Immature natural killer cell (primary cell): ENCODE measurements at places on chromosomes 7 and 10.
A peak's percentile ranks its signal among the peaks of the same experiment; 100 is the strongest.

- peaks cover 2% of the 10 kb centered on the region for H3K27me3 ChIP-seq
- no peak overlapping the region for H3K27ac ChIP-seq
- no peak overlapping the region for H3K4me3 ChIP-seq
- no peak for DNase-seq
- no peaks in the 10 kb centered on the region for H3K36me3 ChIP-seq
- no peaks in the 10 kb centered on the region for H3K4me1 ChIP-seq
Measured at GRCh38 chr10:59688921-59689351, 20.7 kb downstream of the SLC16A9 start.

DNA sequence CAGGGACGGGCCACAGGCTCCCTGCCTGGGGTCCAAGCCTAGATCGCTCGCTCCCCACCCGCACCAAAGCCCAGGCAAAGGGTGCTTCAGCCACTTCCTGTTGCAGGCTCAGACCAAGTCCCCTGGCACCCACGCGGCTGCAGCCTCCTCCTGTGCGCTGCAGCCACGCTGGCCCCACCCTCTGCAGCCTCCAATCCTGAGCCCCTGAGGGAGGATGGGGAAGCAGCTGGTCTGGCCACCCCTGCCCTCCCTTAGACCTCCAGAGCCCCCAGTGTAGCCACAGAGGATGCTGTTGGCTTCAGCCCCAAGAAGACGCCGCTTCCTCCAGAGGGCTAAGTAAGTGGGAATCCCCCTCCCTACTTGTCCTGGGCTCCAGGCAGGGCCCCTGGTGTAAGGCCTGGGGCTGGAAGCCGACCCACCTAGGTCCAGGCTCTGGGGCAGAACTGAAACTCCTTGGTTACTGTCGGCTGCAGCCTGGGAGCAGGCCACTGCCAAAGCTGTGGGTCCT, 9.4 kb downstream of the LIMK1 start:
- H3K4me3 ChIP-seq = peak overlapping the region; percentile 93
- peak; percentile 52 for DNase-seq
- H3K27ac ChIP-seq = peak overlapping the region; percentile 99
- H3K4me1 ChIP-seq = peaks cover 41% of the 10 kb centered on the region

GRCh38 chr7:135197906-135198655, 13.2 kb downstream of the WDR91 start:
- H3K4me3 ChIP-seq = no peak overlapping the region
- H3K27ac ChIP-seq = no peak overlapping the region
- H3K36me3 ChIP-seq = peaks cover 18% of the 10 kb centered on the region
- no peaks in the 10 kb centered on the region for H3K27me3 ChIP-seq

- H3K4me1 ChIP-seq = no peaks in the 10 kb centered on the region
- H3K27ac ChIP-seq = no peak overlapping the region
- H3K27me3 ChIP-seq = peaks cover 2% of the 10 kb centered on the region
- no peaks in the 10 kb centered on the region for H3K36me3 ChIP-seq
Measured at GRCh38 chr10:126407831-126408230, 19.6 kb upstream of the ADAM12 start.

DNA sequence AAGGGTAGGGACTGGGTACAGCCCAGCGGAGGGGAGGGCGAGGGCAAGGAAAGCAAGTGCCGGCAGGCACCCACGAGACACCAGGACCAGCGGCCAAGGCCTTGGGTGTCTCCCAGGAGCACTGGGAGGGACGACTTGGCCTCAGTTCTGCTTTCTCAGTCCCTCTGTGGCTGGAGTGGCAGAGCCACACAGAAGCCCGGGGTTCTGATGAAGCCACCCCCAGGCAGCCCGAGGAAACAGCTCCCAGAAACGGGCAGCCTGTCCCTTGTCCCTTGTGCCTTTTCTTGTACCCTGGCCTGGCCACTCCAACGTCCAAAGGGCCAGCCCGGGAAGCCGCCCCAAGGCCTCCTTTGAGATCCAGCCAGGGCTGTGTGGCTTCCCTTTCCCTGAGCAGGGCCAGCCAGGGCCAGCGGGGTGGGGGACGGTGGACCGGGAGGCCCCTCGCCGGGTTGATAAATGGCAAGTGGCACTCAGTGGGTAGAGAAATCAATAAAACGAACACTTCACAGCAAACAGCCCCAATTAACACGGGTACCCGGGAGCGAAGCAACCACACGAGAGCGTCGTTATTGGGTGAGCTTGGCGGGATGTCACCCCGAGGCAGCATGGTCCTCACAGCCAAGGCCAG, 69.8 kb upstream of the GNA12 start:
- H3K4me1 ChIP-seq = peaks cover 8% of the 10 kb centered on the region
- H3K4me3 ChIP-seq = no peak overlapping the region
- no peak for DNase-seq
- peaks cover 19% of the 10 kb centered on the region for H3K36me3 ChIP-seq
- peaks cover 9% of the 10 kb centered on the region for H3K27me3 ChIP-seq

GRCh38 chr7:150341263-150342120, at the start of gene RARRES2:
Gene RARRES2, minus strand, starts transcription at chr7:150341629. Its CDS starts 1,020 bp downstream, at chr7:150340609.
- no peak within 1 kb of the TSS for H3K4me3 ChIP-seq
- peaks cover 21% of the 10 kb centered on the region for H3K27me3 ChIP-seq
- no peak within 1 kb of the TSS for H3K27ac ChIP-seq
- H3K36me3 ChIP-seq = no peaks in the 10 kb centered on the region

- H3K4me3 ChIP-seq = no peak overlapping the region
- peaks cover 15% of the 10 kb centered on the region for H3K4me1 ChIP-seq
- H3K27me3 ChIP-seq = peaks cover 1% of the 10 kb centered on the region
- no peak overlapping the region for H3K27ac ChIP-seq
Measured at GRCh38 chr10:6918305-6918704, 338.2 kb upstream of the PRKCQ start.

- H3K27me3 ChIP-seq = peaks cover 4% of the 10 kb centered on the region
- DNase-seq = no peak
- H3K4me1 ChIP-seq = peaks cover 29% of the 10 kb centered on the region
Measured at GRCh38 chr10:102457591-102458150, 6.3 kb upstream of the C10orf95 start.

DNA sequence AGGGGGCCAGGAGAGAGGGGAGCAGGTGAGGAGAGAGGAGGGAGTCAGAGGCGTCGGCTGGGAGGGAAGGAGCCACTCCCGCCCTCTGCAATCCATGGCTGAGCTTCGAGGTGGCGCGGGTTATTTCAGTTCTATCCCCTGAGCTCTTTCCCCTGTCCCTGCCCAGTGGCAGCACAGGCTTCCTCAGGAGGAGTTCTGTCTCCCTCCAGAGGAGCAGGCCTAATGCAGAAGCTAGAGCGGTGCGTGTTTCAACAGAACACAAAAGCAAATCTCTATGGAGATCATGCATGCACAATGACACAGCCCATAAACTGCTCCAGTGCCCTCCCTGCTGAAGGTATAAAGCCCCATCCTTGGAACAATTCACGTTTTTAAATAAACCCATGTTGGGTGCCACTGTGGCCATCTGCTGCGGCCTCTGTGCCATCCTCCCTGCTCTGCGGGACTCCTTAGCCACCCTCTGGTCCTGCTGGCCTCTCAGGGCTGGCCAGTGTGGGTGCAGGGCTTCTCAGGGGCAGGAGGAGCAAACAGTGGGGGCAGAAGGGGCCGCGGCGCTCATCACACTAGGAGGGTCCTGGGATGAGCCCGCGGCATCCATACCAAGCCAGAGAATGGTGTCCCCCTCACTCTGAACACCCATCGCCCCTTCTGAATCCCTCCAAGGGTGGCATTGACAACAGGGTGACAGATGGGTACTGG, 192.6 kb upstream of the LYZL2 start:
- peaks cover 3% of the 10 kb centered on the region for H3K4me1 ChIP-seq
- no peak overlapping the region for H3K4me3 ChIP-seq
- peaks cover 2% of the 10 kb centered on the region for H3K27me3 ChIP-seq
- no peak overlapping the region for H3K27ac ChIP-seq

- H3K27me3 ChIP-seq = no peaks in the 10 kb centered on the region
- no peak overlapping the region for H3K4me3 ChIP-seq
- no peak for DNase-seq
- no peaks in the 10 kb centered on the region for H3K4me1 ChIP-seq
- no peak overlapping the region for H3K27ac ChIP-seq
- H3K36me3 ChIP-seq = no peaks in the 10 kb centered on the region
Measured at GRCh38 chr10:107546284-107546683, 381.8 kb upstream of the SORCS1 start.

- no peaks in the 10 kb centered on the region for H3K36me3 ChIP-seq
- H3K4me3 ChIP-seq = no peak overlapping the region
- H3K4me1 ChIP-seq = no peaks in the 10 kb centered on the region
- no peak for DNase-seq
Measured at GRCh38 chr10:125370578-125370977, 210.2 kb upstream of the CTBP2 start.

GRCh38 chr10:130036296-130037065, 72.4 kb upstream of the EBF3 start:
- peaks cover 10% of the 10 kb centered on the region for H3K27me3 ChIP-seq
- H3K36me3 ChIP-seq = no peaks in the 10 kb centered on the region
- H3K27ac ChIP-seq = no peak overlapping the region
- H3K4me1 ChIP-seq = no peaks in the 10 kb centered on the region

DNA sequence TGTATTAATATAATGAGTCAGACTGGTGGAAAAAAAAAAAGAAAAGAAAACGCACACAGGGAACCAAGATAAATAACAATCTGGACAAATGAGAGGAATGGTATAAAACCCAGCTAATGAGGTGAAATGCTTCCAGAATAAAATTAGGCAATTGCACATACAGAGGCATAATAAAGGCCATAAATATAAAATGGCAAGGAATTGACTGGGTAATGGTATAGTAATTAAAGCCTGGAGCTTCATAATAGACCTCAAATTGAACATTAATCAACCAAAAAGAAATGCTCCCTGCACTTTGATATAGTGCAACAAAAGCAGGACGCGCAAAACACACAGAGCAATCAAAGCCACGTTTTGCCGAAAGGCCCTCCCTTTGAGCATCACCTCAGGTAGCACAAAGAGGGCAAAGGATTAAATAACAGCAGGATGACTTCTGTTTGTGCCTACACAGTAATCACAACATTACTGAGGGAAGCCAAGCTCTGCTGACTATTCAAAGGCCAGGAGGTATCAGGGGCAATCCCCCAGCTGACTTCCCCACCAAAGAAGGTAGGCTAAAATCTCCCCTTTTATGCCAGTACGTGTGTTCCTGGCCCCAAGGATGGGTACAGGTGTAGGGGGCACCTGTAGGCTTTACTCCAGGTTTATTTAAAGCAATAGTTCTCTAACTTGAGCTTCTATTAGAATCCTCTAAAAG, 343.7 kb downstream of the ELMO1 start:
- no peaks in the 10 kb centered on the region for H3K36me3 ChIP-seq
- H3K4me1 ChIP-seq = peaks cover 60% of the 10 kb centered on the region
- no peak overlapping the region for H3K4me3 ChIP-seq
- no peak overlapping the region for H3K27ac ChIP-seq

- H3K4me3 ChIP-seq = no peak overlapping the region
- H3K27me3 ChIP-seq = no peaks in the 10 kb centered on the region
- no peak for DNase-seq
Measured at GRCh38 chr7:50273870-50274269, 30.6 kb upstream of the IKZF1 start.

- H3K27ac ChIP-seq = peak overlapping the region; percentile 82
- no peak overlapping the region for H3K4me3 ChIP-seq
- H3K4me1 ChIP-seq = peaks cover 48% of the 10 kb centered on the region
Measured at GRCh38 chr10:74081192-74081803, 69.3 kb downstream of the AP3M1 start.

- H3K36me3 ChIP-seq = no peaks in the 10 kb centered on the region
- no peak for DNase-seq
- no peak overlapping the region for H3K4me3 ChIP-seq
- no peaks in the 10 kb centered on the region for H3K4me1 ChIP-seq
Measured at GRCh38 chr10:128833671-128834070, 633.4 kb upstream of the MGMT start.

- H3K4me3 ChIP-seq = peak overlapping the region; percentile 30
- peaks cover 2% of the 10 kb centered on the region for H3K27me3 ChIP-seq
- peaks cover 56% of the 10 kb centered on the region for H3K4me1 ChIP-seq
- H3K27ac ChIP-seq = peak overlapping the region; percentile 54
Measured at GRCh38 chr10:123160311-123160980, 6.2 kb downstream of the BUB3 start.
